Activated CD4-positive, alpha-beta T cell treated with anti-CD3 and anti-CD28 coated beads, Interleukin-2, amount 10 ng/mL, durations not matched to agents 24 days and 14 days (primary cell): ENCODE measurements at places on chromosomes 4 and X. TPM values are rescaled to one million over a fixed set of nuclear protein-coding genes. Genes with fewer than 3 reads are reported as not detected.

GRCh38 chrX:133640161-133641015, 225.1 kb upstream of the GPC4 start:
- no peaks in the 10 kb centered on the region for H3K36me3 ChIP-seq
- no peak overlapping the region for H3K27ac ChIP-seq
- H3K4me1 ChIP-seq, result no peaks in the 10 kb centered on the region
- DNase-seq, result no peak
- no peak overlapping the region for H3K4me3 ChIP-seq
- H3K27me3 ChIP-seq, result no peaks in the 10 kb centered on the region

DNA sequence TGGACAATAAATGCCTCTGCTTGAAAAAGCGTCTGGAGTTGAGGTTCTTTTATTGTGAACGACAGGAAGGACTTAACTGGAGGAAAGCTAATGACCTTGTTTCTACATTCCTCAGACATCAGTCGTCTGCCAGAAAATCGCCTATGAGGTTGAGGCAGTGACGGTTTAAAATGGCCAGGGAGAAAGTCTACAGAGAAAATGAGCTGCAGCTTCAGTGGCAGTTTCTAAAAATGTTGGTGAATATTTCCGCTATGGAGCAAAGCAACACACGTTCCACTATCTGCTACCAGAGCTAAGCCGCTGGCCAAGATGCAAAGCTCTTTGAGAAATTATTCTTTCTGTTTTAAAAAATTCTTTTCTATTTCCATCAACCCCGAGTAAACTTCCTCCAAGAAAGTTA, 116.9 kb upstream of the GALNT7 start:
- H3K4me1 ChIP-seq, result no peaks in the 10 kb centered on the region
- no peak for DNase-seq
- no peaks in the 10 kb centered on the region for H3K36me3 ChIP-seq

DNA sequence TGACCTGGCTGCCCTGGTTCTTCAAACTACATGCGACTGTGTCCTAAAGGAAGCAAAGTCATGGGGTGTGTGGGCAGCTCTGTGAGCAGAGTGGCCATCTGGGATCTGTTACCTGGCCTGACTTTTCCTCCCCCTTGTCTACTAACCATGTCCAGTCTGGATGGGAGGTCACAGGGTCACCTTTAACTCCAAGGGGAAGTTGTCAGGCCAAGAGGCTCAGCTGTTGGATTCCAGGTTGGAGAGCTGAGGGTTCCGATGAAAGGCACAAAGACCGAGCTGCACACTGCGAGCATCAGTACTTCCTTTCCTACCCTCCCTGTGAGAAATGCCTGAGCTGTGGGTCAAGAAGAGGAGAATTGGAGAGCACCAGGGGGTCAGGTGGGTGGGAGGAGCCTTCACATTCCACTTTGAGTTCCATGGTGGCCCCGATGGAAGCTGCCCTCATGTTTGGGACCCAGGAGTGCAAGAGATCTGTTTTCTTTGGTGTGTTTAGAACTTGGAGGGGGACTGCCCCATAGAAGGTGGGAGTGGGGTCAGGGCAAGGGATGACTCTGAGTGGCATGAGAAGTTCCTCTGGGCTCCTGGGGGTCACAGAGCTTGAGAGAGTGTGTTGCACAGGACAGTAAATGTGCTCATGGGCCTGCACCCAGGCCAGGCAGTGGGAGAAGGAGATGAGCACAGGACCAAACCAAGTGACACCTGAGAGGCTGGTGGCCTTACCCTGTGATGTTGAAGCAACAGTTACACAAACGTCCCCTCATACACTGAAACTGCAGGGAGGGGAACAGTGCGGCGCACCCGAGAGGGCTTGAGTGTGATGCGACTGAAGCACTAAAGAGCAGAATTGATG, 36.2 kb downstream of the RGS12 start:
- peaks cover 16% of the 10 kb centered on the region for H3K27me3 ChIP-seq
- no peak overlapping the region for H3K27ac ChIP-seq
- no peak overlapping the region for H3K4me3 ChIP-seq
- no peaks in the 10 kb centered on the region for H3K4me1 ChIP-seq

- no peak for DNase-seq
- no peak overlapping the region for H3K4me3 ChIP-seq
- no peak overlapping the region for H3K27ac ChIP-seq
- H3K36me3 ChIP-seq, result no peaks in the 10 kb centered on the region
These were observed 176.9 kb upstream of the PPP1R2C start for GRCh38 chrX:42954880-42955279.

DNA sequence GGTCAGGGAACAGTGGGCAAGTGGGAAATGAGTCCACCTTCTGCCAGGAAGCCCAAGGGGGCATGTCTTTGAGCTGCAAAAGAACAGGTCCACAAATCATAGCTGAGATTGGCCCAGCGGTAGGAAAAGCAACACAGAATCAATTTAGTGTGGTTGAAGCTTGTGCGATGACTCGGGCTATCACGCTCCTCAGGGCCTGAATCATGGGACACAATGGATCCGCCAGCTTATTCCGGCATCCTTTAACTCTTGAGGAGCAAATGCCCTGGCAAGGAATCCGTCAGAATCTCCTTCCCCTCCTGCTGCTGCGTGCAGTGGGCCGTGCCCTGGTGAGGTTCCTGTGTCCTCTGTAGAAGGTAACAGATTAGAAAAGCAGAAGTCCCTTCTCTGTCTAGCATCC, 98.0 kb downstream of the RELL1 start:
- H3K4me1 ChIP-seq, result peaks cover 6% of the 10 kb centered on the region
- H3K36me3 ChIP-seq, result no peaks in the 10 kb centered on the region
- H3K4me3 ChIP-seq, result no peak overlapping the region
- no peak for DNase-seq

- H3K36me3 ChIP-seq, result peaks cover 5% of the 10 kb centered on the region
- no peak for DNase-seq
- peaks cover 9% of the 10 kb centered on the region for H3K27me3 ChIP-seq
- H3K27ac ChIP-seq, result no peak overlapping the region
- peaks cover 17% of the 10 kb centered on the region for H3K4me1 ChIP-seq
These were observed 1.3 kb downstream of the SMIM20 start for GRCh38 chr4:25915353-25915705.

GRCh38 chr4:94497690-94498089, 45.9 kb downstream of the PDLIM5 start:
- no peaks in the 10 kb centered on the region for H3K4me1 ChIP-seq
- no peaks in the 10 kb centered on the region for H3K36me3 ChIP-seq
- no peak overlapping the region for H3K27ac ChIP-seq
- no peak overlapping the region for H3K4me3 ChIP-seq

GRCh38 chr4:1365271-1366178, 18.5 kb downstream of the UVSSA start:
- H3K4me3 ChIP-seq, result no peak overlapping the region
- H3K4me1 ChIP-seq, result no peaks in the 10 kb centered on the region
- no peaks in the 10 kb centered on the region for H3K27me3 ChIP-seq
- no peak overlapping the region for H3K27ac ChIP-seq

- H3K36me3 ChIP-seq, result no peaks in the 10 kb centered on the region
- H3K27me3 ChIP-seq, result peaks cover 6% of the 10 kb centered on the region
- H3K4me3 ChIP-seq, result no peak overlapping the region
- no peak for DNase-seq
- H3K27ac ChIP-seq, result no peak overlapping the region
These were observed 140.9 kb upstream of the ANXA3 start for GRCh38 chr4:78410676-78411075.

DNA sequence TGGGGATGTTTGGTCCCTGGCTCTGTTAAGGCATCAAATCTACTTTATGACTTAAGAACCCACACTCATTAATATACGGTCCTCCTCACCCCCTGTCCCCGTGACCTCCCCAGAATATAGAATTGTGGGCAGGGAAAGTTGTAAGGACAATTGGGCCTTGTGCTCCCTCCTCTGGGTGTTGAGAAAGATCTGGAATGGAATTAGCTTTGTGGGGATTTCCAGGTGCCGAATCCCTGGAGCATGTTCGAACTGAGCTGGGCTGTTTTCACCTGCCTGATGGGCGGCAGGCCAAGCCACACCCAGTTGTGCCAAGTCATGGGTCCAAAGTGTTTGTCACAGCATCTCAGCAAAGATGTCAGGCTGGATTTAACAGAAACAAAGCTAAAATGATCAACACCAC, 349.3 kb upstream of the KLF3 start:
- no peak overlapping the region for H3K4me3 ChIP-seq
- H3K4me1 ChIP-seq, result peaks cover 41% of the 10 kb centered on the region
- peaks cover 6% of the 10 kb centered on the region for H3K36me3 ChIP-seq
- H3K27me3 ChIP-seq, result peaks cover 35% of the 10 kb centered on the region

- peaks cover 44% of the 10 kb centered on the region for H3K4me1 ChIP-seq
- H3K27me3 ChIP-seq, result no peaks in the 10 kb centered on the region
- peaks cover 49% of the 10 kb centered on the region for H3K36me3 ChIP-seq
- H3K4me3 ChIP-seq, result peak overlapping the region; percentile 90
- DNase-seq, result peak; percentile 96
These were observed 309 bp upstream of the CTBP1 start for GRCh38 chr4:1249148-1249730.

- H3K4me1 ChIP-seq, result no peaks in the 10 kb centered on the region
- H3K36me3 ChIP-seq, result no peaks in the 10 kb centered on the region
- H3K27ac ChIP-seq, result no peak overlapping the region
- no peak for DNase-seq
These were observed 16.0 kb downstream of the XK start for GRCh38 chrX:37701588-37701987.

GRCh38 chr4:53763813-53764597, 172.7 kb upstream of the LNX1 start:
- H3K4me3 ChIP-seq, result no peak overlapping the region
- H3K27ac ChIP-seq, result no peak overlapping the region
- peak; percentile 44 for DNase-seq
- H3K27me3 ChIP-seq, result no peaks in the 10 kb centered on the region
- no peaks in the 10 kb centered on the region for H3K36me3 ChIP-seq

- H3K27me3 ChIP-seq, result no peaks in the 10 kb centered on the region
- no peak for DNase-seq
- H3K27ac ChIP-seq, result no peak overlapping the region
- H3K36me3 ChIP-seq, result no peaks in the 10 kb centered on the region
These were observed 254.2 kb downstream of the ADAMTS3 start for GRCh38 chr4:72314869-72315268.

GRCh38 chrX:108614616-108615015, 121.7 kb downstream of the IRS4 start:
- no peak for DNase-seq
- no peaks in the 10 kb centered on the region for H3K36me3 ChIP-seq
- H3K27me3 ChIP-seq, result no peaks in the 10 kb centered on the region

GRCh38 chr4:134756421-134756820, 554.8 kb upstream of the PABPC4L start:
- no peaks in the 10 kb centered on the region for H3K4me1 ChIP-seq
- no peak for DNase-seq
- no peak overlapping the region for H3K27ac ChIP-seq
- no peaks in the 10 kb centered on the region for H3K36me3 ChIP-seq

- H3K27me3 ChIP-seq, result no peaks in the 10 kb centered on the region
- H3K27ac ChIP-seq, result no peak overlapping the region
- no peaks in the 10 kb centered on the region for H3K4me1 ChIP-seq
These were observed 673.2 kb upstream of the MAGEB2 start for GRCh38 chrX:29542152-29542551.

DNA sequence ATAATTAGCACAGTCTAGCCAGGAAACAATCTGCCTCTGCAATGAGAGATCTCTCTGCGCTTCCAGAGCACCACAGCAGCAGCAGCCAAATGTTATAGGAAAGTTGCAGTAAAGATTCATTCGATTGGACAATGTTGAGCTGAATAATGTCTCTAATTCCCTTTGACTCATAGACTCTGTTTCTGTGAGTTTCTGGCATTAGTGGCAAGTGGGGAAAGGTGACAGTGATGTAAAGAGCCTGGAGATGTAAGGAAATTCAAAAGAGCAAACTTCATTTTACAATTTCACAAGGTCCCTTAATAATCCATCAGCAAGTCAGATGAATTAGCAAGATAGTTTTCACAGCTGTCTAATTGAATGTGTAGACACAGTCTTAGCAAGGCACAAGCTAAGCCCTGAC, 184.4 kb downstream of the VEGFC start:
- no peak overlapping the region for H3K27ac ChIP-seq
- H3K4me3 ChIP-seq, result no peak overlapping the region
- H3K27me3 ChIP-seq, result no peaks in the 10 kb centered on the region
- H3K4me1 ChIP-seq, result no peaks in the 10 kb centered on the region
- DNase-seq, result peak; percentile 1

- H3K36me3 ChIP-seq, result no peaks in the 10 kb centered on the region
- no peak overlapping the region for H3K27ac ChIP-seq
- H3K4me3 ChIP-seq, result no peak overlapping the region
- peaks cover 9% of the 10 kb centered on the region for H3K4me1 ChIP-seq
- no peaks in the 10 kb centered on the region for H3K27me3 ChIP-seq
- DNase-seq, result no peak
These were observed 317.5 kb upstream of the RASGEF1B start for GRCh38 chr4:81789158-81789557.

- H3K4me1 ChIP-seq, result peaks cover 38% of the 10 kb centered on the region
- H3K27ac ChIP-seq, result no peak overlapping the region
- no peaks in the 10 kb centered on the region for H3K36me3 ChIP-seq
These were observed 25.8 kb downstream of the CRMP1 start for GRCh38 chr4:5866841-5867813.

DNA sequence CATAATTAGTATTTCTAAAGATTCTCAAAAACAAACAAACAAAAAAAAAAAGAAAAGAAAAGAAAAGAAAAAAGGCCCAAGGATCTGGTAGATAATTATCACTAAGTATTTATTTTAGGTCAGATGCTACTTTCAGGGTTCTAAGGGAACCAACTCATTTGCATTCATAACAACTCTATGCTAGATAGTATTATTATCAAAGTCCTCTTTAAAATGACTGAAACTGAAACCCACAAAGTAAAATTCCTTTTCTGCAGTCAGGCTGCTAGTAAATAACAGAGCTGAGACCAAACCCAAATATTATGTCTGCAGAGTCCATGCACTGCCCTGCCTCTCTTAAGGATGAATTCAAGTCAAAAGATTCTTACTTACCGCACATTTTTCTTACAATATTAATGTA, 38.3 kb upstream of the MAPK10 start:
- H3K4me3 ChIP-seq, result no peak overlapping the region
- no peaks in the 10 kb centered on the region for H3K36me3 ChIP-seq
- DNase-seq, result no peak
- H3K27ac ChIP-seq, result no peak overlapping the region
- no peaks in the 10 kb centered on the region for H3K4me1 ChIP-seq

The XK gene
- 0.14 and 0.17 TPM in 2 replicates for total RNA-seq

The SMIM10L2A gene
- total RNA-seq, result 1.2 and 1.3 TPM in 2 replicates

The GLRA2 gene
- total RNA-seq, result not detected in 2 replicates

The KCNE5 gene
- 0.44 and 0.83 TPM in 2 replicates for total RNA-seq

The JAKMIP1 gene
- total RNA-seq, result 10.3 and 11.3 TPM in 2 replicates

The ZNF185 gene
- total RNA-seq, result 0.43 and 1.0 TPM in 2 replicates
